Fibroblast of upper back skin (primary cell): ENCODE measurements at places on chromosomes 7 and 10.
A peak's percentile ranks its signal among the peaks of the same experiment; 100 is the strongest.

DNA sequence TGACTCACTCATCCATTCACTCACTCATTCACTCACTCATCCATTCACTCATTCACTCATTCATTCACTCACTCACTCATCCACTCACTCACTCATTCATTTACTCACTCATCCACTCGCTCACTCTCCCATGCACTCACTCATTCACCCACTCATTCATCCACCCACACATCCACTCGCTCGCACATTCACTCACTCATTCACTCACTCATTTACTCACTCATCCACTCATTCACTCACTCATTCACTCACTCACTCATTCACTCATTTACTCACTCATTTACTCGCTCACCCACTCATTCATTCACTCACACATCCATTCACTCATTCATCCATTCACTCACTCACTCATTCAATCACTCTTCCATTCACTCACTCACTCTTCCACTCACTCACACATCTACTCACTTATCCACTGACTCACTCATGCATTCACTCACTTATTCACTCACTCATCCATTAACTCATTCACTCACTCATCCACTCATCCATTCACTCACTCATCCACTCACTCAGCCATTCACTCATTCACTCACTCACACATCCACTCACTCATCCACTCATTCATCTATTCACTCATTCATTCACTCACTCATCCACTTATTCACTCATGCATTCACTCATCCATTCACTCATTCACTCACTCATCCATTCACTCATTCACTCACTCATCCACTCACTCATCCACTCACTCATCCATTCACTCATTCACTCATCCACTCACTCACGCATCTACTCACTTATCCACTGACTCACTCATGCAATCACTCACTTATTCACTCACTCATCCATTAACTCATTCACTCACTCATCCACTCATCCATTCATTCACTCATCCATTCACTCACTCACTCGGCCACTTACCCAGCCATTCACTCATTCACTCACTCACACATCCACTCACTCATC lies 74.0 kb downstream of the CARD11 start:
- no peak for DNase-seq

GRCh38 chr10:482848-483247 lies 206.6 kb downstream of the DIP2C start:
- DNase-seq = no peak

- DNase-seq = no peak
Measured at GRCh38 chr10:73800560-73801252, 10.7 kb downstream of the NDST2 start.

DNA sequence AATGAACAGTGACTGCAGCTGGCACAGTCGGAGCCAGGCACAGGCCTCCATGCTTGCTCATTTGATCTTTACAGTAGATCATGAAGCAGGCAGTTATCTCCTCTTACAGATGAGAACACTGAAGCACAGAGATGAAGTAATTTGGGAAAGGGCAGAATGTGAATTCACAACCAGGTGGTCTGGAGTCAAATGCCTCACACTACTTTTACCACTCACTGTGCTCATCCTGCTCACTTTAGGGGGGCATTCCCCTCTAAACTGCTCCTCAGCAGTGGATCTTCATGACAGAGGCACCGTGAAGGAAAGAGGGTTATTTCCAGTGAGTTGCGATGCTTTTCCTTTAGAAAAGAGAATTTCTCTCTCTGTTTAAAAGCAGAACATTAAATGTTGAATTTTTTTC lies 15.1 kb downstream of the SNX10 start:
- no peak for DNase-seq

GRCh38 chr7:128259131-128260061 lies 18.3 kb downstream of the LEP start:
- peak; percentile 59 for DNase-seq

DNA sequence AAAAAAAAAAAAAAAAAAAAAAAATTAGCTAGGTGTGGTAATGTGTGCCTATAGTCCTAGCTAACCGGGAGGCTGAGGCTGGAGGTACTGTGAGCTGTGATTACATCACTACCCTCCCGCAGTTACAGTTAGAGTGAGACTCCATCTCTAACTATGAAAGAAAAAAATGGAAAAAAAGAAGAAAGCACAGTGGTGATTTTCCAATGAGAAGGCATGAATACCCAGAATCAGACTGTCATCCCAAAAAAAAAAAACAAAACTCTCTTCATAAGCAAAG lies 269.9 kb upstream of the MKLN1 start:
- DNase-seq = no peak

DNA sequence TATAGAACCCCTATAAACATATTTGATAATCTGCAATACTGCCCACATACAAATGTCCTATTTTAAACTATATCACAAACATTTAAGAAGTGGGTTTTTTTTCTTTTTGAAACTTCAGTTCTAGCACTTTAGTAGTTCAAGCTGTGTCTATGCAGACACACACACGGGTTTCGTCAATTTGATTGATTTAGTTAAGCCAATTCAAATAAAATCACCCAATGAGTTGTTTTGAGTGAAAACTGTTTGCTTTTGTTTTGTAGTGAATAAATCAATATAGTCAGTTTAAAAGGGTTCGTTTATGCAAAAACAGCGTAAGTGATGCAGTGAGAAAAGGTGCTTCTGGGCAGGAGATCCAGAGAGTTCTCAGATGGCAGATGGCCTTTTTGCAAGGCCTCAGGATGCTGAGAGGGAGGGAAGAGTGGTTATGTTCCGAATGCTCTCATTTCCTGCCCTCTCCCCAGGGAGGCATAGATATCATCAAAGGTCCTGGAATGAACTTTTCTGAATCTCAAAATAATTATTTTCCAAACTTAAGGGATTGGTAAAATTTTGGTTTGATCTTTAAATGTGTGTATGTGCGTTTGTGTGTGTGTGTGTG lies 102.7 kb downstream of the AGMO start:
- peak; percentile 65 for DNase-seq

- no peak for DNase-seq
Measured at GRCh38 chr10:20672741-20673140, 224.4 kb downstream of the NEBL start.

DNA sequence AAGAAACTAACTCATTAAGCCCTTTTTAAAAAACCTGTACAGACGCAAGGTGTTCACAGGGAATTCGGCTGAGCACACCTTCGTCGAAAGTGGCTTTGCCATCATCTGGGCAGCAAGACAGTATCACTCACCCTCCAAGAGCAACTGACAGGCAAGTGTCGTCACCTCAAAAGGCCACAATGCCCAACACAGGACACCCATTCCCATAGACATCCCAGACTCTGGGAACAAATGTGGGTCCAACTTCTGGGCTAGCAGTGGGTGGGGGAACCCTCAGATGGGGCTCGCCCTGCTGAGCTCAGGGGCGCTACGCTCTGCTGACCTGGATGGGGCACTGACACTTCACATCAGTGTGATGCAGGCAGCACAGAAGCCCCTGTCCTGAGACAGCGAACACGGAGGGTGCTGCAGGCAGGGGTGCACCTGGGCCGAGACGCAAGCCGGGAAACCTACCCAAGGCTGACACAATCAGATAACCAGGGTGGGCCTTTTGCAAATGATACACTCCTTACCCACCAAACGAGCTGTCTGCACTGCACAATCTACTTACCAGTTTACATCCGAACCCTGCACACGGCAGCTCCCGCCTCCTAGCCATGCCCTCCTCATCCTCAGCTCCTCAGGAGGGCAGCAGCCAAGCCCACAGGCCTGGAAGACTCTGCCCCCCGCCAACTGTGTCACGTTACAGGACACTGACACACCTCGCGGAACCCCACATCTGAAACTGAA lies 1.7 kb downstream of the DIP2C start:
- no peak for DNase-seq

DNA sequence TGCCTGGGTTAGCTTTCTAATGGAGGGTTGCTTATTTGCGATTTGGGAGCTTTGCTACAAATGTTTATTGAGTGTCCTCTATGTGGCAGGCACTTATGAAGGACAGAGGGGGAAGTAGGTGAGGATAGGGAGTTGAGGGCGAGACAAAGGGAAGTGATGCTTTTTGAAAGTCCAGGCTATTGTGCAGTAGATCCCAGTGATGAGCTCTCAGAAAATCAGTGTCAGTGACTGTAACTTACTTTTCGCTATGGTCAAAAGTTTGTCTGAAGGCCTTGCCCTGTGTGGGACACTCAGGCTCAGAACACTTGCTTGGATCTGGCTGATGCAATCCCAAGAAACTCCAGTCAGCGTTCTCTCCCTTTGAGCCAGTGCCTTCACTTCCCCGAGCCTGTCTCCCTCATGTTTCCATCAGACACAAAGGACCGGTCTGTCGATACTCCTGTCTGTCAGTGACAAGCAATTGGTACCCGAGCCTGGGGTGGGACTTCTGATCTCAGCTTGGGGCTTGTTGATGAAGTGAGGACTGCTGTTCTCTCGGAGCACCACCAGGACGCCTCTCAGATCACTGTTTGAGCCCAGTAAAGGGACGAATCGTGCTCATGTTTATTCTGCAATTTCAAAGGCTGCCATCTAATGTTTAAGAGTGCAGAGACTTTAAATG lies 63.1 kb upstream of the SORCS3 start:
- DNase-seq = peak; percentile 63

GRCh38 chr10:69716711-69717560 lies 84.8 kb upstream of the COL13A1 start:
- DNase-seq = peak; percentile 22

DNA sequence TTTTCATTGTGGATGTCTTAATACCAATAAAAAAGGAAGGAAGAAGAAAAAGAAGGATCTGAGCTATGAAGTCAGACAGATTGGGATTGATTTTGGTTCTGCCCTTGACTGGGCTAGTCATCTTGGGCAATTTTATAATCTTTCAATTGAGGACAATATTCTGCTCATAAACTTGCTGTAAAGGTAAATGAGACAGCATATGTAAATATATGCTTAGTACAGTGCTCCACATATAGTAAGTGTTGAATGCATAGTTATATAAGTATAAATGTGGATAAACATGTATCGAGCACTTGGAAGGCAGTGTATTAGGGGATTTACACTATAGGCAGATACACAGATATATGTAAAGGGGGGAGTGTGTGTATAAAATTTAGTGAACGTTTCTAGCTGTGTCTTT lies 85.1 kb downstream of the ST7 start:
- DNase-seq = no peak

- no peak for DNase-seq
Measured at GRCh38 chr10:127740596-127740995, 3.6 kb downstream of the FOXI2 start.

DNA sequence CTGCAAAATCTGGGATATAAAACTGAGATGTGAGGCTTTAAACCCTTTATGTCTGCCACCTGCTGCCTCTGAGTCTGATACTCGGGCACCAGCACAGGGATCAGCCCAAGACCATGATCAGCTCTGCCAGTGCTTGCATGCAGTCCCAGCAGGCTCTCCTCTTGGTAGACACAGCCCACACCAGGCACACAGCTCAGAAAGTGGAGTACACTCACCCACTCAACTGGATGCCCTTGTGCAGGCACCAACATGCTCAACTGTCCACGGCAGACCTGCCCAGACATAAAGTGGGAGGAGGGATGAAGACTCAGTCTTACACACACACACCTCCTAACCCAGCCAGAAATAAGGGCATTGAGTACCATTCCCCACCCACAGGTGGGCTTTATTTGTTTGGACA lies 18.2 kb upstream of the MYH16 start:
- DNase-seq = no peak

DNA sequence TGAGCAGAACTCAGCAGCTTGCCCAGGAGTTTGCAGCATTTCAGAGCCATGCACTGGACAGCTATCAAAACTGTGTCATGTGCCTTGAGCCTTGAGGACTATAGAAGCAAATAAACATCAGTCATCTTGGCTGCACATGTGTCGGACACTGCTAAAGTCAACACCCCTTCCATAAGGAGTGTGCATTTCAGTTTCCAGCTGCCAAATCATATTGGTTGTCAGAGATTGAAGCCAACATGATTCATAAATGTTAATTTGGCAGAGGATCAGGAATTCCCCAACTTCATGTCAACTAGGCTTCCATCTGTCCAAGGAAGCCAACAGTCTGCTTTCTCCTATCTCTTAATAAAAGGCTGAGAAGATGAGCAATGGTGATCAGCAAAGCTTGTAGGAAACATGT lies 32.8 kb downstream of the SLC16A12 start:
- DNase-seq = peak; percentile 89

GRCh38 chr10:20624642-20625041 lies 272.5 kb downstream of the NEBL start:
- peak; percentile 71 for DNase-seq

DNA sequence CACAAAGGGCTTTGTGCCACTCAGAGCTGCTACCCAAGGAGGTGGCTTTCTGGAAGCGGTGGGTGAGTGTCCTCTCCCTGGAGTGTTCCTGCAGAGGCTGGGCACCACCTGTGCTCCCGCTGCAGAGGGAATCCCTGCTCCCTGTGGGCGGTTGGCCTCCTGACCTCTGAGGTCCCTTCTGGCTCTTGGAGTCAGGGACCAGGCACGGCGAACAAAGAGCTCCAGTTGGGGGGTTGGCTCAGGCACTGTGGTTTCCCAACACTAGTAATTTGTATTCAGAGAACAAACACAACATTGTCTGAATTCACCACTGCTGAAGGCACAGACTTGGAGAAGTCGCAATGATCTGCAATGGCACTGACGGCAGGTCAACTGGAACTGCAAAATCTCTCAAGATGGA lies 328.9 kb downstream of the PRPF18 start:
- DNase-seq = no peak

DNA sequence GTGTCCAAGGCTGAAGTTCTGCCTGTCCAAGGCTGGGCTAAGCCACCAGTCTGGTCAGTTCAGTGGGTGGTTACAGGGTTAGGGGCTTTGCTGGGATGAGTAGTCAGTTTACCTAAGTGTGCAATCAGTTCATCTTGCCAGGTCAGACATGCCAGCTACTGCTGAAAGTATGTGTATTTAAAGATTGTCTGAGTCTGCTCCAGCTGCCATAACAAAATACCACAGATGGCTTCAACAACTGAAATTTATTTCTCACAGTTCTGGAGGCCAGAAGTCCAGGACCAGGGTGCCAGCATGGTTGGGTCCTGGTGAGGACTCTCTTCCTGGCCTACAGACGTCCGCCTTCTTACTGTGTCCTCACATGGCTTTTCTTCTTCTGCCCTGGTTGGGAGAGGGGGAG lies 52.4 kb upstream of the TNS3 start:
- peak; percentile 33 for DNase-seq

DNA sequence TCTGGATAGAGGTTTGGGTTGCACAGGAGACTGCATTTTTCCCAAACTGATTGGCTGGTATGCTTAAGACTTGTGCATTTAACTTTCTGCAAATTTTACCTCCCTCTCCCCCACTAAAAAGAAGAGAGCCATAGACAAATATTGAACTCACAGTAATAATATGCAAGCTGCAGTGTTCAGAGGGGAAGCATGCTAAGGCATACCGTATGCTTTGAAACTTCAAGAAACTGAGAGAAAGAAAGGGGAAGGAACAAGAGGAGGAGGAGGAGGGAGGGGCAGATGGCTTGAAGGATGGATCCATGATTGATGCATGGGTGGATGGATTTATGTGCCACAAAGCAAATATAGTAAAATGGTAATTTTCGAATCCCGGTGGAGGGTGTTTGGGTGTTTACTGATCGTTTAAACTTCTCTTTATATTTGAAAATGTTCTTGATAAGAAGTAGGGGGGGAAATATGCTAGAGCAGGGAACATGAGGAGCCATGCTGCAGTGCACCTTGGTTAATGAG lies 7.8 kb upstream of the KLF6 start:
- DNase-seq = no peak

- no peak for DNase-seq
Measured at GRCh38 chr7:30900803-30901362, 10.8 kb upstream of the AQP1 start.
